Fibroblast of skin of back (primary cell): ENCODE measurements at places on chromosomes 1 and 21.

- DNase-seq: peak; percentile 19
Observed at GRCh38 chr1:25140073-25140797, 92.1 kb downstream of the SYF2 start.

GRCh38 chr1:32045772-32046171, 27.0 kb upstream of the TMEM39B start:
- DNase-seq: no peak

DNA sequence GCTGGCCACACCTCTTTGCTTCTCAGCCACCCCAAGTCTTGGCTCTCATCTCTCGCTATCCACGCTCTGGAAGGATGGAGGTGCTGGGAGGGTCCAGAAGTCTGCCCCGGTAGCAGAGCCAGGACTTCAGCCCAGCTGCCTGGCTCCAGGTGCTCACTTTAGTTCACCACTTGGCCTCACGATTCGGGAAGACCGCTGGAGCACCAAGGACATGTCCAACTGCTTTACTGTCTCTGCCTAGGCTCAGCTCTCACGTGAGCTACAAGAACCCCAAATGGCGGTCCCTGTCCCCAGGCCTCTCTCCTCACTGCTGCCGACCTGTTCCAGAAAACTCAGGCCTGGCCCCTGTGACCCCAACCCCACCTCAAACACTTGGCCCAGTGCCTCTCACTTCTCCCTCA, 3.4 kb downstream of the TRIM11 start:
- no peak for DNase-seq

- DNase-seq: no peak
Observed at GRCh38 chr1:82486969-82487368, 686.2 kb downstream of the ADGRL2 start.

GRCh38 chr1:17829579-17829978, 74.4 kb downstream of the ACTL8 start:
- DNase-seq: no peak

- DNase-seq: no peak
Observed at GRCh38 chr1:22171951-22172715, 29.2 kb upstream of the WNT4 start.

- no peak for DNase-seq
Observed at GRCh38 chr1:65939191-65939590, 146.5 kb downstream of the PDE4B start.

DNA sequence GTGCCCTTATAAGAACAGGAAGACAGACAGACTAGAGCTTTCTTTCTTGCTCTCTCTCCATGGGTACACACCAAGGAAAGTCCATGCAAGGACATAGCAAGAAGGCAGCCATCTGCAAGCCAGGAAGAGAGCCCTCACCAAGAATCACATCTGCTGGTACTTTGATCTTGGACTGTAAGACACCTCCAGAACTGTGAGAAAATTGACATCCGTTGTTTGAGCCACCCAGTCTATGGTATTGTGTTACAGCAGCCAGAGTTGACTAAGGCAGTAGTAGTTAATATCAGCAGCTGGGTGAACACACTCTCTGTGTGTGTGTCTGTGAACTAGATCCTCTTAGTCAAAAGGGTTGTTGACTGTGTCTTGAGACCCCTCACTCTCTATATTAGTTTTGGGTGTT, 53.8 kb upstream of the PPP2R5A start:
- no peak for DNase-seq
